Stimulated activated CD8-positive, alpha-beta memory T cell treated with anti-CD3 and anti-CD28 coated beads, Interleukin-15, amount 100 ng/mL, for 1 hour (primary cell): ENCODE measurements at places on chromosomes 16 and 17.

GRCh38 chr17:75047398-75048098 lies 523 bp downstream of the KCTD2 start:
- DNase-seq, result no peak

- no peak for DNase-seq
Observed at GRCh38 chr17:74859459-74860228, at the start of gene GRIN2C. Gene GRIN2C (minus strand): TSS chr17:74859885. CDS start chr17:74855092, 4,793 bp downstream.

- no peak for DNase-seq
Observed at GRCh38 chr16:2480948-2481347, 6.0 kb downstream of the TBC1D24 start.

GRCh38 chr17:81397314-81398175 lies 2.3 kb downstream of the BAHCC1 start:
- DNase-seq, result no peak

DNA sequence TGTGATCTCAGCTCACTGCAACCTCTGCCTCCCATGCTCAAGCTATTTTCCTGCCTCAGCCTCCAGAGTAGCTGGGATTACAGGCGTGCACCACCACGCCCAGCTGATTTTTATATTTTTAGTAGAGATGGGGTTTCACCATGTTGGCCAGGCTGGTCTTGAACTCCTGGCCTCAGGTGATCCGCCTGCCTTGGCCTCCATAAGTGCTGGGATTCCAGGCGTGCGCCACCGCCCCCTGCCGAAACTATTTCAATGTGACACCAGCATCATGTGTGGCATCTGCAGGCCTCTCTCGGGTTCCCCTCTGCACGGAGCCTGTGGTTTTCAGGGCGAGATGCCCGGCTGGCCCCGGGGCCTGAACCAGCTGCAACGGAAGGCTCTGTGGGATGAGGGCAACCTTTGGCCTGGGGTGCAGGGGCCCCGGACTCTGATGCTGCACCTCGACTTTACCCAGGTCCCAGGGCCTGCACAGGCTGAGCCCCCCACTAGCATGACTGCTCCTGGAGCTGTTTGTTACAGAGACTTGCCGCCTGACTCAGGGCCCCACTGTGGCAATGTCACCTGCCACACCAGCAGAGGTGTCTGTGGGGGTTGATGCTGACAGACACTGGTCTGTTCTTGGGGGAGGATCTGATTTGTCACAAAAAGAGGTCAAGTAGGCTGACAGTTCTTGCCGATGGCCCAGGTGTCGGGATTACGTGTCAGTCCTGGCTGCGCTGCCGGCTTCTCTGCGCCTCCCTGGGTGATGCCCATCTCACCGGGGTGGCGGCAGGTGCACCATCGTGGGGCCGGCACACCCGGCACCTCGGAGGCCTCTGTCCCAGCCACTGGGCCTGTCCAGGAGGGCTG lies 8.6 kb upstream of the TEX19 start:
- no peak for DNase-seq

- no peak for DNase-seq
Observed at GRCh38 chr17:59423903-59424302, 92.4 kb downstream of the YPEL2 start.

DNA sequence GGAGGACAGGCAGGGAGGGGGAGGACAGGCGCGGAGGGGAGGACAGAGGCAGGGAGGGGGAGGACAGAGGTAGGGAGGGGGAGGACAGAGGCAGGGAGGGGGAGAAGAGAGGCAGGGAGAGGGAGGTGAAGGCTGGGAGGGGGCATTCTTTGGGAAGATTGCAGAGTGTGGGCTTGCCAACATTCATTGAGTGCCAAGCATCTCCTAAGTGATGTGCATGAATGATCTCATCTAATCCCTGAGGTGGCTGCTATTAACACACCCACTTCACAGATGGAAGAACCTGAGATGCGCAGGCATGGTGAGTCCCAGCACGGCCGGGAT lies 58.3 kb downstream of the NT5M start:
- no peak for DNase-seq

DNA sequence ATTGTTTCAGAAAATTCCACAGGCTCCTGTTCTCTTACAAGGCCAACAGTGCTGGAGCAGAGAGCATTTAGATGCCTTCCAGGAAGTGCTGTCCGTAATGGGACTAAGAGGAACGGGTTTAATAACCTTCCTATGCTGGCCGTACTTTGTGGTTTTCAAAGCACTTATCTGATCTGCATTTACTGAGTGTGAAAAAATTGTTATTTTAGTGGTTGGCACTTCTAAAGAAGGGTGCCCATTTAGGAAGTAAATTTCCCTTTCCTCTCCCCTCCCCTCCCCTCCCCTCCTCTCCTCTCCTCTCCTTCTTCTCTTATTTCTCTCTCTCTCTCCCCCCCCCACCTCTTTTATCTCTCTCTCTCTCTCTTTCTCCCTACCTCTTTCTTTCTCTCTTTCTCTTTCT lies 72.0 kb upstream of the DNAJA2 start:
- DNase-seq, result no peak

GRCh38 chr17:75590314-75590761 lies 2.7 kb downstream of the MYO15B start:
- DNase-seq, result no peak

GRCh38 chr17:31099016-31099415 lies 4.2 kb downstream of the NF1 start:
- no peak for DNase-seq

GRCh38 chr17:51848451-51848850 lies 310.1 kb downstream of the CA10 start:
- DNase-seq, result no peak

DNA sequence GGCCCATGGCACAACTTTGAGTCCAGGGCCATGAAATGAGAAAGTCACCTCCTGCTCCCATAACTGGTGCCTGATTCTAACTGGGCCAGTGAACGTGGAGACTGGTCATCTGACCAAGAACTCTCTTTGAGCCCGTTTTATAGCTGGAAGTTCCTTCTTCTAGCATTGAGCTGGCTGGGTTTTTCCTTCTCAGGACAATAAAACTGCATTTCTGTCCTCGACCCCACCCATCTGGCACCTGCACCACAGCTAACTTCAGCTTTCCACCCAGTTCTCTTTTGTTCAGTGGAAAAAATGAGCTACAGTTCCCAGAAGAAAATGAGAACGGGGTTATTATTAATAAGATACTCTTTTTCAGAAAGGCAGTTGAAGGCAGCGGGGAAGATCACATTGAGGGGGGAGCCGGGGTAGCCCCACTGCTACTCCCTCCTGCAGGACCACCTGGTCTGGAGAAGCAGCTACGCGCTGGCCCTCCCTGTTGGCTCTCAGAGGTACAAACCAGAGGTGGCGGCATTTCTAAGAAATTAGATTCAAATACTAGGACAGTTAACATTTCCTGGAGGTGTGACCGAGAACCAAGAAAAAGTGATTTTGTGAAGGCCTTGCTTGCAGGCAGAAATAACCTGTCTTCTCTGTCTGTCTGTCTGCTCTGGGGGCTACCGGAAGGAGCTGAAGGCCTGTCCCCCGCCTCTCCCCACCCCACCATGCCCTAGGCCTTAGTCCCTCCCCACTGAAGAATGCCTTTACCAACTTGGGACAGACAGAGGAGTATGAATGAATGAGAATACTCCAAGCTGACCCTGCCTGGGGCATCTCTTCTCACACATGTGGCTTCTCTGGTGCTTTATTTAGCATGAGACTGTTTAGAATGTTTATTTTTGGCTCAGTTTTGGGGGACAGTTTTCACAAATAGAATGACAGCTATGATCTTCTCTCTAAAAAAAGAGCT lies 123.9 kb downstream of the XYLT1 start:
- DNase-seq, result no peak

- DNase-seq, result no peak
Observed at GRCh38 chr17:29577385-29578211, 9.1 kb downstream of the TP53I13 start.

- DNase-seq, result no peak
Observed at GRCh38 chr16:82580298-82580890, 46.4 kb upstream of the CDH13 start.

- DNase-seq, result no peak
Observed at GRCh38 chr16:16007743-16008111, 58.3 kb downstream of the ABCC1 start.

- DNase-seq, result peak; percentile 54
Observed at GRCh38 chr16:30472328-30472942, at the start of gene ITGAL. Gene ITGAL (plus strand): TSS chr16:30472742. CDS start chr16:30472838, 96 bp downstream.

DNA sequence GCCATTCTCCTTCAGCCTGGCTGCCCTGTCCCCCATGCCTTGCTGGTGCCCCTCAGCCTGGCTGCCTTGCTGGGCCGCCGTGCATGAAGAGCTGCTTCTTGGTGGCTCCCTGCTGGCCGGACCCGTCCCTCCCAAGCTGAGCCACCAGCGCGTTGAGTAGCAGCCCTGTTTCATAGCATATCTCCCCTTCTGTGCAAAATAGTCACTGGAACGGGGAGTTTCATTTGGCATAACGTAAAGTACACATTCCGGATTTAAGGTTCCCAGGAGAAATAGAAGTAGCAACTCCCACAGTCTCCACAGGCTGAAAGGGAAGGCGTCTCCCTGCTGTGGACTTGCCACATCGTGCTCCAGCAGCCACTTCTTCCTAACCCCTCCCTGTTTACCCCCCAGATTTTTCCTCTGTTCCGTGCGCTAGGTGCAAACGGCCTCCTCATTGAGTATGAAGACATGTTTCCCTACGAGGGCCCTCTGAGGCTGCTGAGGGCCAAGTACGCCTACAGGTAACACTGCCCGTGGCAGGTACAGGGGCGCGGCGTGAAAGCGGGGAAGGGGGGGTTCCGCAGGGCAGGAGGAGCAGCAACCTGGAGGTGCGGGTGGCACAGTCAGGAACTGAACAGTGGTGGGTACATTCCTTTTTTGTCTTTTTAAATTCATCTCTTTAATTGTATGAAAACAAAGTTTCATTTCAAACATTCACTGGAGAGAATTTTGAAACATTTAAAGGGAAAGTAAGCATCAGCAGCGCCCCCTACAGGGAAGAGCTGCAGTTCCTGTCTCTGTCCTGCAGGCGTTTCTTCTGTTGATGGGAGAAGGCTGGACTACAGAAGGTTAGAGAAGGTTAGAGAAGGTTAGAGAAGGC lies 5.8 kb upstream of the OGFOD3 start:
- no peak for DNase-seq

GRCh38 chr17:76154936-76155845 lies 14.1 kb upstream of the FOXJ1 start:
- DNase-seq, result no peak

DNA sequence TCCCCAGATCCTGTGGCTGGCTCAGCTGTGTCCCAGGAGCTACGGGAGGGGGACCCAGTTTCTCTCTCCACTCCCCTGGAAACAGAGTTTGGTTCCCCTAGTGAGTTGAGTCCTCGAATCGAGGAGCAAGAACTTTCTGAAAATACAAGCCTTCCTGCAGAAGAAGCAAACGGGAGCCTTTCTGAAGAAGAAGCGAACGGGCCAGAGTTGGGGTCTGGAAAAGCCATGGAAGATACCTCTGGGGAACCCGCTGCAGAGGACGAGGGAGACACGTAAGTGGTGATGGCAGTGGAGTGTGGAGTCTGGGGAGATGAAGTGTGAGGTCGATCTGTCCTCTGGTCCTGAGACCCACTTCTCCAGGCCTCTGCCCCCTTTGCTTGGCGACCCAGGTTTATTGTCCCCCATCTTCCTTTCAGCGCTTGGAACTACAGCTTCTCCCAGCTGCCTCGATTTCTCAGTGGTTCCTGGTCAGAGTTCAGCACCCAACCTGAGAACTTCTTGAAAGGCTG lies 585 bp downstream of the WRAP53 start:
- no peak for DNase-seq

DNA sequence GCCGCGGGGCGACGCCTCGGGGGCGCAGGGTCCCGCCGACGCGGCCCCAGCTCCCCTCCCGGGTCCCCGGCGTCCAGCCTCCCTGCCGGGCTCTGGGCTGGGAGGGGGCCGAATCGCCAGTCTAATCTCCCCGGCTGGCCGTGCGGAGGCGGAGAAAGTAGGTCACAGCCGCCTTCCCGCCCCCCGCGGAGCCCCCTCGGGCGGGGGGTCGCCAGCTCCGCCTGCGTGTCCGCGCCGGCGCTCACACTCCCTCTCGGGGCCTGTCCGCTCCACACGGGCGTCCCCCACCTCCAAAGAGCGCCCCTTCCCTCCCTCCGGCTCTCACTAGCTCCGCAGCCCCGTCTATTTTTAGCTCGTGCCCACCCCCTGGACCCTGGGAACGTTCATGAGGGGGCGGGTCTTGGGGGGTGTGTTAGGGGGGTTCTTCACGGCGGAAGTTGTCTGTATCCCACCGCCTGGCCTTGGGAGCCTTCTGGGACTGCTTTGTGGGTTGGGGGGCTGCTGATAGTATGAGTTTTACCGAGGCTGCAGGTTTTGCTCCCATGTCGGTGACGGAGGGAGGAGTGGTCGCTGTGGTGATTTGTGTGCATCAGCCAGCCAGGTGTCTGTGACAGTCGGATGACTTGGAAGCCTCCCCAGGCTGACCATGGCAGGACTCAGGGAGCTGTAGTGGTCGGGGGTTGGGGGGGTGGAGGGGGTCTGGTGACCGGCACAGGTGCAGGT lies 1.1 kb downstream of the ATP1B2 start:
- DNase-seq, result no peak

DNA sequence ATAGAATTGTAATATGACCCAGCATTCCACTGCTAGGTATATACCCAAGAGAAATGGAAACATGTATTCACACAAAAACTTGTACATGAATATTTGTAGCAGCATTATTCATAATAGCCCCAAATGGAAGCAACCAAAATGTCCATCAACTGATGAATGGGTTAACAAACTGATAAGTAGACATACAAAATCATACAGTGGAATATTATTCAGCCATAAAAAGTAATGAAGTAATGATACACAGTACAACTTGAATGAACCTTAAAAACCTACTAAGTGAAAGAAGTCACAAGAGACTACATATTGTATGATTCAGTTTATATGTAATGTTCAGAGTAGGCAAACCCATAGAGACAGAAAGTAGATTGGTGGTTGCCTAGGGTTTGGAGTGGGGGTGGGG lies 40.5 kb upstream of the GOSR1 start:
- no peak for DNase-seq

DNA sequence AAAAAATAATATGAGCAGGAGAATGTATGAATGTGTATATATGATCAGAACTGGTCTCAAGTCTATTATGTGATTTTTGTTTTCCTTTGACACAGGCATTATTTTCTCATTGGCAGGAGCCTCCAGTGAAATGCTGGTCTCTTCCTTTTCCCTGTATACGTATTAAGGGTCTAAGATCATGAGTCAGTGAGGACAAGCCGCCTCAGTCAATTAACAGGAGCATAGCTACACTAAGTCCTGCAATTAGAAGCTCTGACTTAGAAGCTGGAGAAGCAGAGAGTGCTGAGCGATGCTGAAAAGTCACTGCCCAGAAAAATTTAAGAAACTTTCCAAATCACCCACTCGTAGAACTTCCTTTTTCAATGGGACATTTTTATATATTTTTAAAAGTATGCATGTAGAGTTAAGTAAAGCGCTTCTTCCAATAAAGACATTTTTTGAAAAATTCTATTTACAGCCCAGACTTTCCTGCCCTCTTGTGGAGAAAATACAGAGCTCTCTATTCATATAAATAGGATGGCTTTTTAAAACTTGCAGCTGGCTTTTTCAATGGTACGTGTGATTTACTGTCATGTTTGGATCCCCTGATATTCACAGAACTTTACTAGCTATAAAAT lies 70.2 kb upstream of the PSMD7 start:
- DNase-seq, result no peak
